ENCODE measurements at places on chromosomes 6 and 20.

GRCh38 chr6:22231616-22232015, 65.2 kb downstream of the PRL start:
- DNase-seq: no peak

- peak; percentile 94 for DNase-seq
Measured at GRCh38 chr20:38152621-38153221, 12.3 kb downstream of the TGM2 start.

- DNase-seq: peak; percentile 72
Measured at GRCh38 chr20:19212821-19213502, 520 bp downstream of the SLC24A3 start.

DNA sequence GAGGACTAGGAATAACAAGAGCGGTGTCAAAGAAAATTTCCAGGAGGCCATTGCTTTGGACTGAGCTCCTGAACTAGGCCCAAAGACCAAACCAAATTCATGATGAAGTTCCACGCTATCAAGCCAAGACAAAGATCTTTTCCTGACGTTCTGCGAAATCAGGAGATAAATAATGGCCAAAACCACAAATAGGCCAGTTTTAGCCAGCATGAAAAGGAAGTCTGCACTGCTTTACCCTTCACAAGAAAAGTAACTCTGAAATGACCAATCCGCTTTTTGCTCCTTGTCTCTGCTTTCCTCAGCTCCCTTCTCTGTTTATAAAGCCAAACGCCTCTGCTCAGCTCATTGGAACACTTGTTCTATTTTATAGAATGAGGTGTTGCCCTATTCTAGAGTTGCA, 6.7 kb downstream of the NCOA5 start:
- DNase-seq: no peak

- DNase-seq: no peak
Measured at GRCh38 chr20:48339986-48340882, 487.6 kb downstream of the PREX1 start.

DNA sequence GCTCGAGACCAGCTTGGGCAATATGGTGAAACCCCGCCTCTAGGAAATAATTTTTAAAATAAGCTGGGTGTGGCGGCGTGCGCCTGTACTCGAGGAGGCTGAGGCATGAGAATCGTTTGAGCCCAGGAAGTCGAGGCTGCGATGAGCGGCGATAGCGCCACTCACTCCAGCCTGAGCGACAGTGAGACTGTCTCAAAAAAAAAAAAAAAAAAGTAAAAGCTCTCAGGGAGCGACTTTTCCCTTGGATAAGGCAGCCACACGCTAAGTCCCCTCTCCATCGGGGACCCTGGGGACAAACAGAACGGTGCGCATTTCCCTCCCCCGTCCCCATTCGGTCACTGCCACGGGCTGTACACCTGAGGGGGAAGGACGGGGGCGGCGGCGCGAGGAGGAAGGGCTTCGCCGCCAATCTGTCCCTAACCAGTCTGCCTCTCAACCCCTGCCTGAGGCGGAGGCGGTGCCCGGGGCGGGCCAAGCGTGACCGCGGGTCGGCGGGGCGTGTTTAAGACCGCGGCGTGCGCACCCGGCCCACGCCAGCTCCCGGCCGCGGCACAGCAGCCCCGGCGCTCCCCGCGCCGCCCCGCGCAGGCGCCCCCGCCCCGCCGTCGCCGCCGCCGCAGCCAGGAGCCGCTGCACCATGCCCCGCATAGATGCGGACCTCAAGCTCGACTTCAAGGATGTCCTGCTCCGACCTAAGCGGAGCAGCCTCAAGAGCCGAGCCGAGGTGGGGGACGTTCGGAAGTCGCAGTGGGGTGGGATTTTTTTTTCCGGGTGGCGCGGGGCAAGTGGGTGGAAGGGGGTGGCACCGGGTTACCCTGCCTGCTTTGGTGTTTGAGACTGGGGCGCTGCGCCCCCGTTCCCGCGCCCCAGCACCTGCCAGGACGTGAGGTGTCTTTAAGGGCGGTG, at the start of gene GMPR:
GMPR (plus strand) TSS at position 531 of the 906 bp plus-strand sequence; CDS start at position 638, 107 bp downstream.
- DNase-seq: peak; percentile 87

DNA sequence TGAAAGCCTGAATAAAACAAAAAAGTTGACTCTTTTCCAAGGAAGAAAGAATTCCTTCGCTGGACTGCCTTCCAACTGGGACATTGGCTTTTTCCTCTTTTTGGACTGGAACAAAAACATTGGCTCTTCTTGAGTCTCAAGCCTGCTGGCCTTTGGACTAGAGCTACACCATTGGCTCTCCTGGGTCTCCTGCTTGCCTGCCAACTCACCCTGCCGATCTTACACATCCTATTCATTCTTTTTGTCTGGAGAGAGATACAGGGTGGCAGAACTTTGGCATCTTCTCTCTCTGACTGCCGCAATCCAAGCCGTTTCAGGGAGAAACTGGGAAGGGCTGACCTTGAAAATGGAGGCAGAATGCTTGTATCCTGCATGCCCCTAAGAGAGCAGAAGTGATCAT, 20.2 kb downstream of the DDO start:
- peak; percentile 59 for DNase-seq

DNA sequence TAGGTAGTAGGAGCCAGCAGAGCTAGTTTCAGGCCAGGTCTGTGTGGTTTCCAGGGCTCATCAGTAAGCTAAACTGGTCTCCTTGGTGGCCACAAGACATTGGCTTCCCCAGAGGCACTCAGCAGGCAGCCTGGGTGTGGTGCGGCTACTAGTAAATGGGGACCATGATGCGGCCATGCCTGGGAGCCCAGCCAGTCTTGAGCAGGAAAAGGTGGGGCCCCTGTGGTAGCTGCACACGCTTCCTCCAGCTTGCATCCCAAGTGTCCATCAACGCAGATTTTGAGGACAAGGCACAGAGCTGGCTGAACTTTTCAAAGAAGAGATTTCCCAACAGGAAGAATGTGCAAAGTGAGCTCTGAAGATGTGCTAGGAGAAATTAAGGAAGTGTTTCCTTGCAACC, 107.4 kb upstream of the NAA20 start:
- peak; percentile 36 for DNase-seq

- no peak for DNase-seq
Measured at GRCh38 chr6:35439308-35439707, 12.8 kb upstream of the FANCE start.

GRCh38 chr6:55040102-55040848, 134.0 kb upstream of the HCRTR2 start:
- no peak for DNase-seq

DNA sequence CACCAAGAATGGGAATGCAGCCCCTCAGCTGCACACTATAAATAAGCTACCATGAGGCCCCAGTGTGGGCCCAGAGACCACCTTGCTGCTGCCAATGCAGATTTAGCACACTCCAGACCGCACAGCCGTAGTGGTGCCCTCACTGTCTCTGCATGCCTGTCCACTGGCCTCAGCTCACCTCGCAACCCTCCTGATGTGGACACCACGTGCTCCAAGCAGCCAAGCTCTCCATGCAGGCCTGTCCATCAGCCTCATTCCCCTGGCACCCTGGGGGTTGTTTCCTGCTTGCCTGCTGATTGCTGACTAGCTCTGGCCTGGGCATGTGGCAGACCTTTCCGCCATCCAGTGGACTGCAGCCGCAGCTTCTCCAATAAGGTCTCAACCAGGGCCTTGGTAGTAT, 36.2 kb downstream of the ZBTB9 start:
- no peak for DNase-seq

DNA sequence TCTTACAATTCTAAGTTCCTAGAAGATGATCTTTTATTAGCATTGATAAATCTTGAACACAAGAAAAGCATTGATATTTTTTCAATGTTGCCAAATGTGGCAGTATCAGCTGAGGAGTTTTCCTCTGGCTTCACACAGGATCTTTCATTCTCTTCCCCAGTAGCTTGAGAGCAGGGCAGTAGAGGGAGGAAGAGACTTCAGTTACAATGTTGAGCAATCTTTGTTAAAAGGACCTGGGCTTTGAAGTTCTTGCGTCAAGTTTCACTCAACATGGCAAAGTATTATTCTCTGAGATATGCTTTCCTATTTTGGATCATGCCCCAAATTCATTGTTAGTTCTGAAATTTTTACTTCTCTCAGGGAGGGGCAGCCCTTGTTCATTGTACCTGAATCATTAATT, 238.0 kb downstream of the COL12A1 start:
- no peak for DNase-seq
